ENCODE measurements at places on chromosomes 1 and 21. TPM values are rescaled to one million over a fixed set of nuclear protein-coding genes. Genes with fewer than 3 reads are reported as not detected.

SPRR2G gene
- not detected for total RNA-seq

DNA sequence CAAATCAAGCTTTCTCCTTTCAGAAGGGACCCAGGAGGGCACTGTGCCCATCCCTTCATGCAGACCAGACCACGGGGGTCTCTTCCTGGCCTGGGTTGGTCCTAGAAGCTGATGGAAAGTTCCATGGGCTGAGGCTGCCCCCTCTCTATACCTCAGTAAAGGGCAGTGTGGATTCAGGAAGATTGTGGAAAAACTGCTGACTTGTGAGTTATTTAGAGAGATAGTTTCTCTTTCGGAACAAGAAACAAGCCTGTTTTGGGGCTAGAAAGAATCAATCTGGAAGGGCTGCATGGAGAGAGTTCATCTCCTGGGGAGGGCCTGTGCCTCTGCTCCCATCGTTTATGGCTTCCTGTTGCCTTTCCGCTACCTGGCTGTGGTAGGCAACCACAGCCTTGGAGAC lies 803 bp downstream of the CHIT1 start:
- no peak for DNase-seq

DNA sequence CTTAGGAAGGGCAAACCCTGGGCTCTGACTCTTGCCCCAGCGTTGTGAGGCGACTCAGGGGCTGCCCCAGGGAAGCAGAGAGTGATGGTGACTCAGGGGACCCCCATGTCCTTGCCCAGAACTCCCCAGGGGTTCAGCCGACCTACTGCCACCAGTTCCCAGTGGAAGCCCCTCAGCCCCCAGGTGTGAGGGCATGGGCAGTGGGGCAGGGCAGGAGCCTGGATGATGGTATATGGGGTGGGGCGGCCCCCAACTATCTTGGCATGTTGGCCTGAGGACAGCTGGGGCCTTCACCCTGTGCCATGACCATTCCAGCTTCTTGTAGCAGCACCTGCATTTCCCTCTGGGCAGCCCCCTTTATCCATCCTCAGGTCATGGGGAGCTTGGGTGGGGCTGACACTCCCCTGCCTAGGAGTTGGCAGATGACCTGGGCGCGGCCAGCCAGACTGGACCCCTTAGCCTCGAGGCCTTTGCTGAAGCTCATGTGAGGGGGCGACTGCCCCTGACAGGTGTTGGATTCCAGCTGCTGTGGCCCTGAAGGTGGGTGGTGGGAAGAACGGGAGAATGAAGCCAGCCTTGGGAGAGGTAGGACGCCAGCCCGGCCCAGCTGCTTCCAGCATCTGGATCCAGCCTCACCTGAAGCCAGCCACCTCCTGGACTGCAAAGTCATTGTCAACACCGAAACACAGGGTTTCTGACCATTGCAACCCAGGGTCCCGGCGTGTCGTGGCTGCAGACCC lies 1.8 kb upstream of the FNDC10 start:
- no peak for DNase-seq

LENEP gene
- total RNA-seq, result not detected

DNA sequence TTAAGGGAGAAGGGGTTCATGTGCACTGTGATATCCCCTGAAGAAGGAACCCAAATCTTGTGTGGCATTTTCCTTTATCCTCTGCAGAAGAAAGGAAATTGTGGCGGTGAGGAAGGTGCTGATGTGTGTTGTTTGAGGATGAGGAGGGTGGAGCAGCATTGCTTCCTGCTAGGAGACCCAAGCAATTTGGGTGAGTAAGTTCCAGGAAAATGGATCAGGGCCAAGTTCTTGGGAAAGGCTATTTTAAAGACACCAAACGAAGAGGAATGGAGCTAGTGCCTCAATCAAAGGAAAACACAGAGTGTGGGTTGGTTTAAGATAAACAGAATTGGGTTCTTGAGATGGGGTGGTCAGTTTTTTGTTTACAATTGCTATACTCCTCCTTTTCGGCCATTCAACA lies 86.7 kb upstream of the MARK1 start:
- DNase-seq, result no peak

All from mesenteric fat pad (tissue), 1 donor.